ENCODE measurements at places on chromosomes 3 and 15.

- H3K4me1 ChIP-seq: no peaks in the 10 kb centered on the region
- no peak overlapping the region for H3K4me3 ChIP-seq
- no peak for DNase-seq
- no peak overlapping the region for H3K27ac ChIP-seq
- H3K27me3 ChIP-seq: peaks cover 16% of the 10 kb centered on the region
Observed at GRCh38 chr15:85973584-85974347, 105.9 kb upstream of the AGBL1 start.

GRCh38 chr3:33659856-33660434, 58.1 kb downstream of the CLASP2 start:
- H3K27me3 ChIP-seq: no peaks in the 10 kb centered on the region
- H3K4me1 ChIP-seq: peaks cover 26% of the 10 kb centered on the region
- H3K36me3 ChIP-seq: no peaks in the 10 kb centered on the region
- H3K4me3 ChIP-seq: peak overlapping the region; percentile 71
- DNase-seq: no peak
- H3K27ac ChIP-seq: peak overlapping the region; percentile 91

DNA sequence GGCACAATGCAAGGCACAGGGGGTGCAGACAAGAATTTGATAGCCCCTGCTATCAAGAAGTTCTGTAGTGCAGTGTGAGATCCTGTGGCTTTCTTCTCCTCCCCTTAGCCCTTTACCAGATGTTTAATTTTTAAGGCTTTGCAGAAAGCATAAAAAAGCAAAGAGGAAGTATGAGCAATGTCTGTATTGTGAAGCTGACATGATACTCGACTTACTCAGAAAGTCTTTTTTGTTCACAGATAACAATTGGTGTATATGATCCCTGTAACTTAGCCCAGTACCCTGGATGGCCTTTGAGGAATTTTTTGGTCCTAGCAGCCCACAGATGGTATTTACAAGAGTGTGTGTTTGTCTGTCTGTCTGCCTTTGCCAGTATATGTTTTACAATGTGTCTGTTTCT, 58.9 kb downstream of the ATG7 start:
- no peaks in the 10 kb centered on the region for H3K4me1 ChIP-seq
- no peak for DNase-seq
- peaks cover 9% of the 10 kb centered on the region for H3K36me3 ChIP-seq
- H3K27me3 ChIP-seq: no peaks in the 10 kb centered on the region
- no peak overlapping the region for H3K4me3 ChIP-seq
- H3K27ac ChIP-seq: no peak overlapping the region

- peaks cover 2% of the 10 kb centered on the region for H3K36me3 ChIP-seq
- no peak overlapping the region for H3K4me3 ChIP-seq
- no peaks in the 10 kb centered on the region for H3K27me3 ChIP-seq
- no peak for DNase-seq
- H3K4me1 ChIP-seq: peaks cover 4% of the 10 kb centered on the region
Observed at GRCh38 chr15:49415149-49415548, 7.9 kb upstream of the FGF7 start.

GRCh38 chr3:73787620-73788019, 162.9 kb upstream of the PDZRN3 start:
- no peaks in the 10 kb centered on the region for H3K27me3 ChIP-seq
- no peaks in the 10 kb centered on the region for H3K36me3 ChIP-seq
- no peak overlapping the region for H3K4me3 ChIP-seq
- H3K4me1 ChIP-seq: peaks cover 19% of the 10 kb centered on the region
- H3K27ac ChIP-seq: no peak overlapping the region
- no peak for DNase-seq

GRCh38 chr15:96181873-96182301, 148.6 kb upstream of the NR2F2 start:
- peaks cover 78% of the 10 kb centered on the region for H3K4me1 ChIP-seq
- H3K4me3 ChIP-seq: no peak overlapping the region
- DNase-seq: no peak
- no peaks in the 10 kb centered on the region for H3K36me3 ChIP-seq

DNA sequence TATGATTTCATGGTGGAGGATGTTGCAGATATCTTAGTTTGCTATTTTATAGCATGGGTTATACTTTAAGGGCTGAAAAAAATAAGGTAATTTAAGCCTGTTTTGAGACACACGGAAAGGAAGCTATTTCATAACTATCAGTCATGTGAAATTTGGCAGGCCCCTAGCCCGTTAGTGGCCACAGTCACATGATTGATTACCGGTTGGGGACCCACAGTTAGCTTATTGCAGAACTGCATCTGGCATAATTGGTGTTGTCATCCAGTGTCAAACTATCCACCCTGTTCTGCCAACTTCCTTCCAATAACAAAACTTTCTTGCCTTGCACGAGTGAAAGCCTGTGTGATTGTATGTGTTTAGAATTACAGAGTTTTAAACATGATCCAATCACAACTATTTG, 35.2 kb downstream of the FNDC3B start:
- H3K4me3 ChIP-seq: no peak overlapping the region
- no peak overlapping the region for H3K27ac ChIP-seq
- H3K36me3 ChIP-seq: peaks cover 4% of the 10 kb centered on the region
- DNase-seq: no peak
- H3K27me3 ChIP-seq: no peaks in the 10 kb centered on the region
- H3K4me1 ChIP-seq: peaks cover 33% of the 10 kb centered on the region

DNA sequence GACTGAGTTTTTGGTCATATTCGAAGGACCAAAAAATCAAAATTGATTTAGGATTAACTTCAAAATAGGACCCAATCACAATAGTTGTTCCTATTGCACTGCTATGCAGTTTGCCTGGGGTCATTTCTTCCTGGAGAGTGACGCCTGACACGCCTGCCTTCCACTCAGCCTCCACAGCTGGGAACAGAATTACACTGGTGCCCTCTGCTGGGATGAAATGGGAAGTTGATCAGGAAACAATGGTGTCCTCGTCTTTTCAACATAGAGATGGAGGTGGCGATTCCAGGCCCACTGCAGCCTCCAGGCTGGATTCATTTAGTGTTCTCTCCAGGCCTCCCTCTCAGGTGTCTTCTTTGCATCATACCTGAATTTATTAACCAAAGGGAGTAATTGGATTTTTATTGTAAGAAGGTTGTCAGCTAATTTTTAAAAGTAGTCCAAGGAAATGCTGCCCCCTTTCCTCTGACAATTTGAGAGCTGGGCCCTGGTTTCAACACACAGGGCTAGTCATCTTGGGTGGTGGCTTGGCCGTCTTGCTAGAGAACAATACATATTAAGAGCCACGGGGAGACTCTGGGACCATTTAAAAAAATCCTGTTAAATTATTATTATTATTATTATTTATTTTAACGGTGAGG, 69.7 kb downstream of the GAP43 start:
- peaks cover 8% of the 10 kb centered on the region for H3K4me1 ChIP-seq
- no peaks in the 10 kb centered on the region for H3K36me3 ChIP-seq
- no peak overlapping the region for H3K27ac ChIP-seq
- no peak overlapping the region for H3K4me3 ChIP-seq

- H3K4me1 ChIP-seq: peaks cover 11% of the 10 kb centered on the region
- DNase-seq: no peak
- peaks cover 11% of the 10 kb centered on the region for H3K36me3 ChIP-seq
- peak overlapping the region; percentile 22 for H3K27ac ChIP-seq
Observed at GRCh38 chr3:161028555-161029153, 76.5 kb downstream of the B3GALNT1 start.

- no peak for DNase-seq
- H3K4me3 ChIP-seq: no peak overlapping the region
- H3K36me3 ChIP-seq: no peaks in the 10 kb centered on the region
- H3K27me3 ChIP-seq: no peaks in the 10 kb centered on the region
Observed at GRCh38 chr3:66014651-66015050, 24.1 kb downstream of the MAGI1 start.

GRCh38 chr15:38874464-38874863, 309.9 kb upstream of the RASGRP1 start:
- H3K4me1 ChIP-seq: peaks cover 12% of the 10 kb centered on the region
- H3K27ac ChIP-seq: no peak overlapping the region
- H3K27me3 ChIP-seq: no peaks in the 10 kb centered on the region
- no peak for DNase-seq
- no peaks in the 10 kb centered on the region for H3K36me3 ChIP-seq

DNA sequence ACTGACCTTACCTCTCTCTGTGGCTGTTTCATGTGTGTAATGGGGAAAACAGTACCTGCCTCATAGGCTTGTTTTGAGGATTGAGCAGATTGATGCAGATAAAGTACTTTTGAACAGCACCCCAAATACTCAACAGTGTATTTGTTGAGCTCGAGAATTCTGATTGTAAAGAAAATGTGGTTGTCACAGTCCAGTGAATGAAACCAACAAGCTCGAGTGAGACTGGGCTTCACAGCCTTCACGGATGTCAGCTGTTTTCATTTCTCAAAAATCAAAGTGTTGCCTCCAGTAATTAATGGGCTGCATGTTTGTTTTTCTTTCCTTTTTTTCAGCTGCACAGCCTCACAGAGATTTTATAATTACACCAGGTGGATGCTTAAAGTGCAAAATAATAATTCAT, 43.7 kb downstream of the PARP15 start:
- no peaks in the 10 kb centered on the region for H3K4me1 ChIP-seq
- no peak overlapping the region for H3K27ac ChIP-seq
- DNase-seq: no peak
- H3K4me3 ChIP-seq: no peak overlapping the region
- H3K27me3 ChIP-seq: peaks cover 46% of the 10 kb centered on the region

GRCh38 chr3:48564022-48564421, 441 bp upstream of the UCN2 start:
- H3K36me3 ChIP-seq: no peaks in the 10 kb centered on the region
- no peak overlapping the region for H3K27ac ChIP-seq
- peaks cover 20% of the 10 kb centered on the region for H3K4me1 ChIP-seq
- no peak for DNase-seq
- no peaks in the 10 kb centered on the region for H3K27me3 ChIP-seq

DNA sequence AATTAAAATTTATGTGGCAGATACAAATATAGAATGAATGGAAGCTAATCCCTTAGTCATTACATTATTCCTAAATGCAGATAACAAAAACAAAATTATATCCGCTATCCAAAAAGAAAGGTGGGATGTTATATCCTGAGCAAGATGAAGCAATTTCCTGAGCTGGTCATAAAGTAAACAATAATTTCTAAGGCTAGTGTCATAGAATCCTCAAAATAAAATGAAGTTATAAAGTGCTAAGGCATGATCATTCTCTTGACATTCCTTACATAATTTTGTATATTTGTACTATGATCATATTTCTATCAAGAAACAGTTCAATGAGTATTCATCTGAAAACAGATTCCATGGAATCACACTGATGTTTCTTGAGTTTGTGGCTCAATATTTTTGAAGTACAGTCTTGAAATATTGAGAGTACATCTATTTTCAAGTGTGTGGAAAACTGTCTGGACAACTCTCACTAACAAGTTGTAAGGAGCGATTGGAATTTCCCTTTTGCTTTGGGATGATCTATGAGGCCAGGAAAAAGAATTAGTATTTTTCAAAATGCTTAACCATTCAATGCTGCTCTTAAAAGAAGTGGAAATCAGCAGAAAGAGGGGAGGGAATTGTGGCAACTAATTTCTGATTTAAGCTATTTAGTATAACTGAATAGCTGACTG, 92.4 kb downstream of the ABI3BP start:
- no peak for DNase-seq
- H3K27ac ChIP-seq: no peak overlapping the region
- H3K4me1 ChIP-seq: no peaks in the 10 kb centered on the region

DNA sequence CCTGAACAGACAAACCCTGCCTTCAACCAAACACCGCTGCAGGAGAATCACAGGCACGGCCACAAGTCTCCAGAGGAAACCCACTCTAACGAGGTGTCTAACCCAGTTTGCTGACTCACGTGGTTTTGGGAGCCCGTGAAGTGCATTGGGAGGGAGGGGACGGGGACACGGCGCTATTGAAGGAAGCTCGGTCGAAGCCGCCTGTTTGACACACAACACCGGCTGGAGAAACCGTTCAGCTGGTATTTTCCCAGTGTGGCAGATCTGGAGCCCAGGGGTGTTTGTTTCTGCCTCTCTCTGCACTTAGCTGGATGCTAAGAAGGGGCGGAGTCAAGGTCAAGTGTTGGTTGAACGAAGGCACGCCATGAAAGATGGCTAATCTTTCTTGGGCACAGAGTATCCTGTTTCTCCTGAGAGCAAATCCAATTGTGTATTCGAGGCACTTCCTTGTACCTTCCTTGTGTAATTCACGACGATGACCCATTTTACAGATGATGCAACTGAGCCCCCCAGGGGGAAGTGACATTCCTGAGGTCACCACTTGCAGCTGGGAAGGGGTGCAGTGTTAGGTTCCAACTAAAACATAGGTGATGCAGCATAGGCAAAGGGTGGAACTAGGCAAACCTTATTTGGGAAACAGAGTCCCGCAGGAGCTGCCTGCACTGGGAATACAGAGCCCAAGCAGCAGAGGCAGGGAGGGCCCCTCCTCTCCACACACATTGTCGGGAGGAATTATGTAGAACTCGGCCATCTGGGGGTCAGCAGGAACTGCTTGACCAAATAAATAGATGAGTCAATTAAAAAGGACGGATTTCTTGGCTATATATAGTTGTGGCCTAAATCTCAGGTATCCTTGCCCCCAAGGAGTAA, 22.5 kb downstream of the SLC6A6 start:
- no peak overlapping the region for H3K4me3 ChIP-seq
- H3K27me3 ChIP-seq: no peaks in the 10 kb centered on the region
- no peak overlapping the region for H3K27ac ChIP-seq
- no peak for DNase-seq
- peaks cover 10% of the 10 kb centered on the region for H3K4me1 ChIP-seq

DNA sequence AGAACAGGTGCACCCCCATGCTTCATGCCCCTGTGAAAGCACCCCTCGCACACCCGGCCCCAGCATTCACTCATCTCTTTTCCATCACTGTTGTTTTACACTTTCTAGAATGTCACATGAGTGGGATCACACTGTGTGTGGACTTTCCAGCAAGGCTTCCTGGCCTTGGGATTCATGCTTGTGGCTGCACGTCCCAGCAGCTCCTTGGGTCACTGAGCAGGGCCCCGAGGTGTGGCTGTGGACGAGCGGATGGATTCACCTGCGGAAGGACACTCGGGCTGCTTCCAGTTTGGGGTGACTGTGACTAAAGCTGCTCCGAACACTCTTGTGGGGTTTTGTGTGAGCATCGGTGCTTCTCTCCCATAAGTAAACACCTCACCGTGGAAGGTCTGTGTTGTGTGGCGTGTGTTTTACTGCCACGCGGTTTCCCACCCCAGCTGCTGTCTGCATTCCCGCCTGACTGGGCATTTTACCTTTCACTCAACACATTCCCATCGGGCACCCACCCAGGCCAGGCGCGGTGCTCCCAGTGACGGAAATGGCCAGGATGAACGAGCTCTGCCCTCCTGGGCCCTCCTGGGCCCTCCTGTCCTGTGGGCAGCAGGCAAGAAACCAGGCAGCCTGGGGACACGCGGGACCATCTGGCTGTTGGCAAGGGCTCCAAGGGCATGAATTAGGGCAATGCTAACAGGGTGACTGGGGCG, 41.4 kb downstream of the DNAJB8 start:
- H3K36me3 ChIP-seq: no peaks in the 10 kb centered on the region
- peaks cover 2% of the 10 kb centered on the region for H3K27me3 ChIP-seq
- peaks cover 47% of the 10 kb centered on the region for H3K4me1 ChIP-seq

- H3K27me3 ChIP-seq: no peaks in the 10 kb centered on the region
- DNase-seq: no peak
- H3K36me3 ChIP-seq: no peaks in the 10 kb centered on the region
- no peak overlapping the region for H3K27ac ChIP-seq
- H3K4me3 ChIP-seq: no peak overlapping the region
- peaks cover 32% of the 10 kb centered on the region for H3K4me1 ChIP-seq
Observed at GRCh38 chr3:197485143-197485542, 70.6 kb downstream of the BDH1 start.

- no peak overlapping the region for H3K27ac ChIP-seq
- no peaks in the 10 kb centered on the region for H3K36me3 ChIP-seq
Observed at GRCh38 chr3:21310161-21310560, 440.8 kb downstream of the ZNF385D start.

GRCh38 chr3:159785273-159785708, 203.3 kb upstream of the IL12A start:
- H3K36me3 ChIP-seq: peaks cover 4% of the 10 kb centered on the region
- peak overlapping the region; percentile 91 for H3K27ac ChIP-seq
- H3K4me3 ChIP-seq: no peak overlapping the region
